BE2C (cell line): ENCODE measurements at places on chromosomes 2 and 18.

DNA sequence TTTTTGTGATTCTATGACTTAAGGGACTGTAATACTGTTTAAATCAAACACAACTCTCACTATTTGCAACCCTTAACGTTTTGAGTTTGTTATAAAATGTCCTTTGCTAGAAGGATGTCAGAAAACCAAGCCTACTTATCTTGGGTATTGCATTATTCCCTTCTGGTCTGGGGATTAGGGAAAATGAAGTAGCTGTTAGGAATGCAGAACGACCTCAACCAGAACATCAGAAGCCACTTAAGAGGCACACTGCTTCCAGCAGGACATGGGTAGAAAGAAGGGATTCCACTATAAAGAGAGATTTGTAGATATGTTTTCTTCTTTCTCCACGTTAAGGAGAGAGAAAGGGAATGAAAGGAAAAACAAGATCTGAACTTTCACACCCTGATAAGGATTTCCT, 101.2 kb downstream of the SETBP1 start:
- no peak for DNase-seq

GRCh38 chr18:67261931-67262552, 254.5 kb downstream of the DSEL start:
- DNase-seq = no peak

DNA sequence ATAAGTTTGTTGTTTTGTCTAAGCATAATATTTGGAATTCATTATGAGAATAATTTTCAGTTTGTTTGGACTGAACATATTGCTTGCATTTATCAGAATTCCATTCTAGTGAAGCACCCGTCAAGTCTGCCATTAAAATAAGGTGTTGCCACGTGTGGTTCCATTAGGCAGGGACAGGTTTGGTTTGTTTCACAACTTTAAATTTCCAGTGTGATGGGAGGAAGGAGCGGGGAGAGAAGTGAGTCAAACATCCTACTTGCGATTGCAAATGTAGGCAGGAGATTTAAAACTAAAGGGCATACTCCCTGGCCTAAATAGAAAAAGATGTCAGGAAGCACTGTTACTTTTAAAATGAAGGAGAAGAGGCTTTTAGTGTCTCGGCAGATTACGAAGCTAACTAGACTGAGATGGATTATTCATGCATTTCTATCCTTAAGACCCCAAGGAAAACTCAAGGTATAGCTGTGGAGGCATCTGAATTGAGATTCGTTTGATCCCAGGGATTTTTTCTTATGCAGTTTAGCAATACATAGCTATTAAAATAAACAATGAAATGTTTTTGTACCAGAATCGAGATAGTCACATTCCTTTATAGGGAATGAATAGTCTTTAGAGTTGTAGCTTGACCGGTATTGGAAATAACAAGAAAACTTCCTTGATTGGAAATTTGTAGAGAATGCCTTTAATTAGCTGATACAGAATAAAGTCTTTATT, 19.8 kb downstream of the GRHL1 start:
- DNase-seq = no peak

GRCh38 chr2:101502095-101502494, 27.2 kb upstream of the RFX8 start:
- DNase-seq = no peak

DNA sequence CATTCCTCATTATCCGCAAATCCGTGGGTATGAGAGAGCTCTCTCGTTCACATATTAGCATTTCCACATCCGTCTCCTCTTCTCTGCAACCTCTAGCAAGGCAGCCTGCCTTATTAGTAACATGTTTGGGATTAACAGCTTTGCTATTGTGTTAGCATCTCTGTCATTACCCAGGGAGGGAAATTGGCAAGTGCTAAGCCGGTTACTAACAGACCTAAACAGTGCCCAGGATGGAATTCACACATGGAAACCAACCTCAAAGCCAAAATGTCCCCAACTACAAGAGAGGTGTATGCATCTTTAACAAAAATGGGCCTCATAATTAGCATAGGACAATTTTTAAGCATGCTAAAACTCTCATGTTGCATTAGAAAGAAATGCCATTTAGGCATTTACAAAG, 309.0 kb upstream of the MEIS1 start:
- DNase-seq = no peak

- DNase-seq = no peak
These were observed 26.3 kb downstream of the ANXA4 start for GRCh38 chr2:69768235-69768634.

DNA sequence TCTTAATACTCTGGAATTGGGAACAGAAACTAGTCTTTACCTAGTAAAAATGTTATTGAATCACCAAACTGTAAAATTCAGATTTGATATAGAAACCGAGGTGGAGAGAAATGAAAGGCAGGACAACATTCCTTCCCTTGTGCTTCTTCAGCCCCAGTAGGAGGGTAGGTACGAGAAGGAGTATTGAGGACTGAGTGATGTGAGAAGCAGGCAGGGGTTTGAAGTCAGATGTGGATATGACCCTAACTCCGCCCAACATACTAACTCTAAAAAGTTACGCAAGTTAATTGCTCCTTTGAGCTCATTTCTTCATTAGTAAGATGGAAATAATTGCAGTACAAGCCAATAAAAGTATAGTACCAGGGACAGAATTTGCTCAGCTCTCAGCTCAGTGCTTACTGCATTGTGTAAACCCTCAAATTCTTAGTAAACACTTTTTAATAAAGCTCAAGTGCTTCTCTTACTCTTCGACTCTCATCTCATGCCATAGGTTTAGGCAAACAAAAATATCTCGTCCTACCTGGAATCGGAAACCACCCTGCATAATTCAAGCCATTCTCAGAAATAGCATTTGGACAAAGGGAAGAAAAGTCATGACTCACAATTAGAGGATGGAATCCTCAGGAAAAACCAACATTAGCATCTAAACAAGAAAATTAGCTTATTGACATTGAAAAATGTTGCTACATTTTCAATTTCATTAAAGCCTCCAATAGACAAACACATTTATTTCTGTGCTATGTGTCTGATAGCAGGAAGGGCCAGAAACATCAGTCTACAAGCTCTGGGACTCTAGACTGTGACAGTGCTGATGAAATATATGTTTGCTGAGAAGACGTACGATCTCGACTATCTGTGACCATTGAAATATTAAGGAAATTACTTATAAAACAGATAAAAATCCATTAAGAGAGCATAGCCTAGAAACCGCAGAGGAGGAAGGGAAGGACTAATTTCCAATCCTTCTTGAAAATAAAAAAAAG, 161.3 kb downstream of the HNMT start:
- no peak for DNase-seq

GRCh38 chr2:47819834-47820233, 36.9 kb downstream of the MSH6 start:
- no peak for DNase-seq

GRCh38 chr18:77208964-77209363, 40.7 kb upstream of the GALR1 start:
- no peak for DNase-seq

- DNase-seq = no peak
These were observed 280.7 kb upstream of the ZC3H15 start for GRCh38 chr2:186205254-186205911.

GRCh38 chr2:20645761-20646160, 5.1 kb downstream of the HS1BP3 start:
- DNase-seq = no peak

- no peak for DNase-seq
These were observed 280.9 kb downstream of the ZNF385B start for GRCh38 chr2:179580378-179581146.

GRCh38 chr2:3025261-3025660, 352.4 kb downstream of the EIPR1 start:
- no peak for DNase-seq

DNA sequence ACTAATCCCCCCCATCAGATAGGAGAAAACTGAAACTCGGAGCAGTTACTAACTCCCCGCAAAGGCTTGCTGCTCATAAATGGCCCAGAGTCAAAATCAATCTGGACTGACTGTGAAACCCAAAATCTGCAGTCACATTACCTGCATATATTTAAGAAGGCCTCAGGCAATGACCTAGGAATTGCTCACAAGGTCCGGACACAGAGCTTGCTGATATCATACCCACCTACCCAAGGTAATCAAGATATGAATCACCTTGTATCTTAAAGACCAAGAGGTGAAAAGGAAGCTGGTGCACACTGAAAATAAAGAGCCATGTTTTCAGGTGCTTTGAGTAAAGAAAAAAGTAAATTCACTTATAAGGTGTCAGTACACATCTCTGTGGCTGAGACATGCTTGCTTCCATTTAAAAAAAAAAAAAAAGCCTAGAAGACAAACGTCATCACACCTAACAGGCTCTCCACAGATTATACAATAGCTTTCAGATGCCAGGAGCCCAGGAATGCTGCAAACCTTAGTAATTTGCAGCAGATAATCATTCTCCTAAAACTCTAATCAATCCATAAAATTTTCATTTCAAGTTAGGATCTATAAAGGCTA, 195.4 kb downstream of the ZEB2 start:
- no peak for DNase-seq

DNA sequence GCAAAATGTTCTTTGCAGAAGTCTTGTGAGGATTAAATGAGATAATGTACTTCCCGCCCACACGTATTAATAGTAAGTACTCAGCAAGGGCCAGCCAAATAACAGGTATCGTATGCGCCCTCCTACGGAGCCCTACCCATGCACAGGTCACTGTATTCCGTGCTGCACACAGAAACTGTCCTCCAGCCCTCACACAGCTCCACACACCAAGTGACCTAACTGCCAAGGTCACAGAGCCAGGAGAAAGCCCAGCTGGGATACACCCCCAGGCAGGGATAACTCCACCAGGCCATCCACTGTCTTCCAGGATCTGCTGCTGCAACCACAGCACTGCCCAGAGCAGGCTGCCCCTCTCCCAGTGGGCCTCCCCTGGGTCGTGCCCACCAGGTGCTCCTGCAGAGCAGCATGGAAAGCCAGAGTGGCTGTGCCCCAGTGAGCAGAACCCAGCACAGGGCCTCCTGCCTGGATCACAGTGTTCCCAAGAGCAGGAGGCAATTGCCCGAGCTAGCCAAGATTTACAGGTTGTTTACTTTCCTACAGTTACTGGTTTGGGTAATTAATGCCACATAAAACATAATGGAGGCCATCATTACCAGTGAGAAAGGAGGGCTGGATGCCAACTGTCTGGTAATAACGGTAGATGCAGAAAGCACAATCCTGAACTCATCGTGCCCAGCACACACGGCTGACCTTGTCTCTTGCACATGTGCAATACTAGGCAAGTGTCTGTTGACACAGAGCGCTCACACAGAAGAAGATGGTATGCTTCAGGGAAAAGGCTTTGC, 24.4 kb downstream of the TFCP2L1 start:
- DNase-seq = no peak

- peak; percentile 80 for DNase-seq
These were observed 687.4 kb upstream of the ID2 start for GRCh38 chr2:7994397-7994951.
